ENCODE measurements at places on chromosomes 16 and 17. TPM values are rescaled to one million over a fixed set of nuclear protein-coding genes. Genes with fewer than 3 reads are reported as not detected.

DNA sequence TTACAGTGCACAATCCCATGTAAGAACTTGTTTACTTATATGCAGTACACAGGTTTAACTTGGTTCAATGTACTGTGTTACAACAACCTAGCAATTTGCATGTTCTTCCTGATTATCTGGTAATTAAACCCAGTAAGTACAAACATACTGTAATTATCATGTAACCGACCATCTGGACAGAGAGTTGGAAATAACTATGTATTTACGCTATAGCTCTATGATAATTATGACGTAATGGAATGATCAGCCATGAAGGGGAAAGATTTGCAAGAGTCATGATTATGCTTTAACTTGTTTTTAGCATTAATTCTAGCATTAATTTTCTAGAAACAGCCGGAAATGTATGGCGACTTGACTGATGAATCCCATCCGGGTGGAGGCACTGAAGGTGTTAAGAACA, 74.8 kb upstream of the SALL1 start:
- DNase-seq, result no peak

DNA sequence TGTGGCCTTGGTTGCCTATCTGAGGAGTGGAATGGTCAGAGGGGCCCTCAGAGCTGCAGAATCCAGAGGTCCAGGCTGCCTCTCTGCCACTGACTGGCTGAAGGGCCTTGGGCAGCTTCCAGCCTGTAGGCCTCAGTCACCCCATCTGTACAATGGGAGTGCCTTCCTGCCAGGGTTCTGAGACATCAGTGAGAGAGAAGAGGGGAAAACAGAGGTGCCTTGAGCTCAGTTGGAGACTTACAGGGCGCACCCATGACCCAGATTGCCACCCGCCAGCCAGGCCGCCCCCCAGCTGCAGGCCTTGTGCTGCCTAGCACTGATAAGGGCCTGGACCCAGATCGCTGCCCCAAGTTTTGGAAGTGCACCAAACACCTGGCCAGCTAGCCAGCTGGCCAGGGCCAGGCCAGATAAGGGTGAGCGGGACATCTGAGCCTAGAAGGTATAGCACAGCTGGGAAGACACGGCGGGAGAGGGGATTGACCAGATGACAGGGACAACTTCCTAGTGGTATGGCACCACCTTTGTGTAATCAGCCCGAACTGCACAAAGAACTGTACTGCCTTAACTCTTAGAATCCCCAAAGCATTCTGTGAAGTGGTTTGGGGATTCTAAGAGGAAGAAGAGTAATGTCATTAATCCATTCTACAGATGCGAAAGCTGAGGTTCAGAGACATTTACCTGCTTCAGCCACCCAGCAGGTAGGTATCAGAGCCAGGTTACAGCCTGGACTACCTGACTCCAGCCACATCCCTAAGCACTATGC, 1.4 kb downstream of the SLC4A1 start:
- no peak for DNase-seq

- no peak for DNase-seq
These were observed 10.5 kb upstream of the METRNL start for GRCh38 chr17:83068641-83069570.

- no peak for DNase-seq
These were observed 9.6 kb upstream of the N4BP1 start for GRCh38 chr16:48619547-48619946.

DNA sequence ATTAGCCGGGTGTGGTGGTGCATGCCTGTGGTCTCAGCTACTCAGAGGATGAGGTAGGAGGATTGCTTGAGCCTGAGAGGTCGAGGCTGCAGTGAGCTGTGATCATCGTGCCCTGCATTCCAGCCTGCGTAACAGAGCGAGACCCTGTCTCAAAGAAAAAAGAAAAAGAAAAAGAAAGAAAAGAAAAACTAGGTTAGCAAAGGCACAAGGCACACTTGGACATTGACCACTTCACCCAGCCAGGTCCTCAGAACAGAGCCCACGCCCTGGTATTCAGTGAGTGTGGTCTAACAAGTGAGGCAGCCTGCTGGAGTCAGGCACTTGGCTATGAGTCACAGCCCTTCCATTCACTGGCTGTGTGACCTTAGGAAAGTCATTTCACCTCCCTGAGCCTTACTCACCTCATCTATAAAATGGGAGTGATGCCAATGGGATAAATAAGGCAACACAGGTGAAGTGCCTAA, 10.4 kb downstream of the MILR1 start:
- DNase-seq, result no peak

GRCh38 chr16:3934491-3935181, 54.1 kb upstream of the CREBBP start:
- no peak for DNase-seq

DNA sequence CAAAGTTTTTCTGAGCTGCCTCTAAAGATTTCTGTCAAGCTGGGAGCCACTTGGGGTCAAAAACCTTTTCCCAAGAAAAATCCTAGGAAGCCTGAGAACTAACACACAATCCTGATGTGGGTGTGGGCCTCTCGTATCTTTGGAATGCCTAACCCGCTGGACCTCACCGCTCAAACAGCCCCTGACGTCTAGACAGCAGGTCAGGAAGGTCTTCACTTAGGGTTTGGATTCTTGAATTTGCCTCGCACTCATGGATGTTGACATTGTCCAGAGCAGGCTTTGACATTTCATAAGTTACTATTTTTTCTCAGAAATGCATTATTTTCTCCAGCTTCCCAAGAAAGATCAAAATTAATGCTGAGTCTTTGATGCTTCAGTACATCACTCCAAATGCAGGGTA, 18.9 kb downstream of the TEX2 start:
- no peak for DNase-seq

- DNase-seq, result peak; percentile 93
These were observed 65.8 kb downstream of the KPNA2 start for GRCh38 chr17:68101075-68101986.

DNA sequence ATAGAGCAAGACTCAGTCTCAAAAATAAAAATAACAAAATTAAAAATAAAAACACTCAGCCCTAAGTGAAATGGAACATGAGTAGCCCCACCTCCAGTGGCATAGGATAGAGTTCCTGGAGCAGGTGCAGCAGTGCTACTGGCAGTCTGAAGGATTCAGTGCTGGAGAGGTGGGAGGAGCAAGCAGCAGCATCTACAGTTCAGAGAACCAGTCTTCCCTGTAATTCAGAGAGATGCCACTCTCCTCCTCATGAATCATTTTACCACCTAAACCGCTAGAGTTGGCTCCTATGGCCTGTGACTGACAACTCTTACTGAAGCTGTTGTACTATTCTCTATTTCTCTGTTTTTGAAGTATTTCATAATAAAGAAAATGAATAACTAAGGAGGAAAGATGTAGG, 56.0 kb upstream of the SMURF2 start:
- no peak for DNase-seq

The ZPBP2 gene
- not detected for total RNA-seq
